Inflammatory macrophage treated with lipopolysaccharide for 4 hours (primary cell): ENCODE measurements at places on chromosomes 11 and 22.

DNA sequence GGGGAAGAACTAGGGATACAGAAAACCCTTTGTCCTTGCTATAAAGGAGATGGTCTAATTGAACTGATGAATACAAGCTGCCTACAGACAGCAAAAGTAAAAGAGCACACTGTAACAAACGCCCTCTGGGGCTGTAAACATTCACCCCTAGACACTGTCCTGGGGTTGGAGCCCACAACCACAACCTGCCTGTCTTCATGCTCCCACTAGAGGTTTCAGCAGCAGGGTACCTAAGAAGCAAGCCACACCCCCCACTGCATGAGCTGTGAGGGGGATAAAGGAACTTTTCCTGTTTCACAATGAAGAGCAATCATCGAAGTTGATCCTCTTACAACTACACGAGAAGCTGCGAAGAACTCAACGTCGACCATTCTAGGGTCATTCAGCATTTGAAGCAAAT lies 90.5 kb upstream of the LUZP2 start:
- DNase-seq: no peak

- peak; percentile 3 for DNase-seq
These were observed 62.6 kb downstream of the MPPED1 start for GRCh38 chr22:43474161-43475101.

DNA sequence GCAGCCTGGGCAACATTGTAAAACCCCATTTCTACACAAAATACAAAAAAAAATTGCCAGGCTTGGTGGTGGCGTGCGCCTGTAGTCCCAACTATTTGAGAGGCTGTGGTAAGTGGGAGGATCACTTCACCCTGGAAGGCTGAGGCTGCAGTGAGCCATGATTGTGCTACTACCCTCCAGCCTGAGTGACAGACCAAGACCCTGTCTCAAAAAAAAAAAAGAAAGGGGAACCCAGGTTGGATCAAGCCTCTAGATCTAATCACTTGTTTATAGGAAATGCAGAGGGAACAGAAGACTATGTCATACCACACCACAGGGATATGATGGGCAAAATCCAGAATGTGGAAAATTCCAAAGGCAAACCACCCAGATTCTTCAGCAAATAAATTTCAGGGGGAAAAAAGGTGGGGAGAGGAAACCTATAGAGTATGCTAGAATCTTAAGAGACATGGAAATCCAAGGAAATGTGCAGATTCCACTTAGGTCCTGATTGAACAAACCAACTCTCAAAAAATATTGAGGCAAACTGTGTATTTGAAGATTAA lies 16.5 kb upstream of the MALAT1 start:
- no peak for DNase-seq

DNA sequence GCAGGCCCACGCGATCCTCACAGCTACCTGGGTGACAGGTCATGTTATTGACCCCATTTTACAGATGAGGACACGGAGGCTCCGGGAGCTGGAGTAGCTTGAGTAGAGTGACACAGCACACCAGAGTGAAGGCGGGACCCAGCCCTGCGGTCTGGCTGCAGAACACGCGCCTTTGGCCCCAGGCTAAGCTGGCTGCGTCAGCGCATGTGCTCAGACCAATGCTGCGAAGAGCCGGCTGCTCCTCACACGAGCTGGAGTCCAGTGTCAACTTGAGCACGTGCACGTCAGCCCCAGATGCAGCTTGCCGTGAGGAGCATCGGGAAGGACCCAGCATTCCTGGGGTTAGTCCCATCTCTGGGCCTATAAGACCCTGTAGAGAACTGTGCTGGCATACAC lies 49.9 kb downstream of the SCUBE1 start:
- DNase-seq: no peak

- peak; percentile 64 for DNase-seq
These were observed 19.3 kb downstream of the SCARF2 start for GRCh38 chr22:20418211-20418788.

DNA sequence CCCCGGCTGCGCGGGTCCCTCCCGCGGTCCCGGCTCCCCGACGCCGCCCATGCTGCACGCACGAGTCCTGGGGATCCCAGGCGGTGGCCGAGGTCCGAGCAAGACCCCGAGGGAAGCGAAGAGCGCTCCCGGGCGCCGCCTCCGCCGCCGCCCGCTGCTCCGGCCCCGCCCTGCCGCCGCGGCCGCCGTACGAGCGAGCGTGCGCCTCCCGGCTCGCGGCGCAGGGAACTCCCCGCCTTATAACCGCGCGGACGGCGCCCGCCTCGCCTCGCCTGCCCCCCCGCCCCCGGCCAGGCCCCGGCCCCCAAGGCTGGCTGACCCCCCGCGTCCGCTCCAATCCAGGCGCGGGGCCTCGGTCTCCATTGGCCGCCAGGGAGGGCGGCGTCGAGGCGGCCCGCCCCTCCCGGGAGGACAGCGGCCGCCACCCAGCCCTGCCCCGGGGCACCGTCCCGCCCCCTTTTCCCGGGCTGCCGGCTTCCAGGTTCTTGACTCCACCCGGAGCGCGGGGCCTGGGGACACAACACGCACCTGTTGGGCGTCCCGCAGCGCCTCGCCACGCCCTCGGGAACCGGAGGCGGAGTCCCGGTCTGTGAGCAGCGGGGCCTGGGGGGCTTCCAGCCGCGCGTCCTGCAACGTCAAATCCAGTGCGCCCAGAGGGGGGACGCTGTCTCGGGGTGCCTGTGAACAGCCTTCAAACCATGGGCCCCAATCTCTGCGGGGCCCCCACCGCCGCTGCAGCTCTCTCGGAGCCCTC lies at the start of gene FADS3:
Gene FADS3, minus strand, starts transcription at position 215 of the 754 bp plus-strand sequence. Its CDS starts 164 bp downstream, at position 51.
- DNase-seq: peak; percentile 70

GRCh38 chr11:42591841-42592240 lies 720.0 kb upstream of the API5 start:
- no peak for DNase-seq

- no peak for DNase-seq
These were observed 13.1 kb downstream of the MPPED1 start for GRCh38 chr22:43424666-43425630.
